OCI-LY7 (cell line): ENCODE measurements at places on chromosomes 3 and 15.

DNA sequence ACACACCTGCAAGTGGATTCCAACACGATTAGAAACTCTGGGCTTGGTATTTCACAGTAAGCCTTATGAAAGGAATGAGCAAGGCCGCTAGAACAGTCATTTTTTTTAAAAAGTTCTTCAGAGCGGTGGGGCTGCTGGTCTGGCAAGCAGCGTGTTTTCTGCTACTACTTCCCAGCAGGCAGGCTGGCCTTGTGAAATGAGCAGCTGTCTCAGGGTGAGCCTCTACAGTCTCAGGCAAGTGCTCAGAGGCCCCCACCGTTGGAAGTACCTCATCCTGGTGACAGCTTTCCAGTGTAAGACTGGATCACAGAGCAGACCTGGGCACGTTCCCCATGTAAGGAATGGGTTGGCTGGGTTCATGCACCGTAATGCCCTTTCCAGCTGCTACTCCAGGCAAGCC, 119.2 kb downstream of the LRIG1 start:
- no peak for DNase-seq

DNA sequence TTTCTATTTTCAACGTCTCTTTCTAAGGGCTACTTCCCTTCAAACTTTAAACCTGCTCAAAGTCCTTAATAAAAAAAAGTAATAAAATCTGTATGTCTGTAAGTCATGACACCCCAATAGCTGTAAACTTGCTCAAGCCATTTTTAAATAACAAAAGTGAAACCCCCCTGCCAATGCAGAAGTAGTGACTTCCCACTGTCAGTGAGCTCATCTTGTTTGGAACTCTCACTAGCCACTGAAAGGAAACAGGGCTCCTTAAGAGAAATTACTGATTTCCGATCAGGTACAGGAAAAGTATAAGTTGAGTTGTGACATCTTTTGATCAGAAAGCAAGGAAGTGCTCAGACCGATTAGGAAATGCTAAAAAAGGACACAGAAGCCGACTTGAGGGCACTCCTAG, 27.6 kb upstream of the GPR171 start:
- peak; percentile 10 for DNase-seq

DNA sequence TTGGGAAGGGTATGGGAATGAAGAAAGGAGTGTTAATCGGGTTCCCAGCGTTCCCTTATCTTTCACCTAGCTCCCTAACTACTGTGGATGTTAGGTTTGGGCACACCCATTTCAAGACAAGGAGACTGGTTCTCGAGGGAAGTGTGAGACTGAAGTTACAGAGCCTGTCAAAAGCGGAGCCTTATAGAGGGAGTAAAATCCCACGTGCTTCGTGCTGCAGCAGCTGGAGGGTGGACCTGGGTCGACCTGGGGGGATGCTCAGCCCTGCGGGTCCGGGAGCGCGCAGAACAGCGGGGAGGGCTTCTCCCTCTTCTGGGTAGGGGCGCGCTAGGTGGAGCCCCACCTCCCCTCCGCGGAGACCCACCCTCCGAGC, 314 bp upstream of the TMED3 start:
- DNase-seq = peak; percentile 71

- DNase-seq = no peak
Measured at GRCh38 chr15:88745696-88746095, 57.5 kb upstream of the ACAN start.

DNA sequence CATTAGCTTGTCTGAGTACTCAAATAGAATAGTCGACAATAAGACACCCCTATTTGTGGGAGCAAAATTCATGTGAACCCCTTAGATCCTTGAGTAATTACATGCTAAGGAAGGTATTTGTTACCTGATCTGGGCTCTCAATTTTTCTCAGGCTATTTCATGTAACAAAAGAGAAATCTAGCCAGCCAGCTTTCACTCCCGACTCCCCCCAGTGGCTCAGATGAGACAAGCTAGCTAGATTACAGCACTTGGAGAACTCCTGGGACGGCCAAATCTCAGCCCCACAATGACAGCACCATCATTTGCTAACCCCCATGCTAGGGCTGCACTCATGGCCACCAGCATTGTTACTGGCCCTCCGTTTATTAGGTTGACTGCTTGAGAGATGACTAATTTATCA, 41.3 kb downstream of the GLDN start:
- DNase-seq = peak; percentile 12

DNA sequence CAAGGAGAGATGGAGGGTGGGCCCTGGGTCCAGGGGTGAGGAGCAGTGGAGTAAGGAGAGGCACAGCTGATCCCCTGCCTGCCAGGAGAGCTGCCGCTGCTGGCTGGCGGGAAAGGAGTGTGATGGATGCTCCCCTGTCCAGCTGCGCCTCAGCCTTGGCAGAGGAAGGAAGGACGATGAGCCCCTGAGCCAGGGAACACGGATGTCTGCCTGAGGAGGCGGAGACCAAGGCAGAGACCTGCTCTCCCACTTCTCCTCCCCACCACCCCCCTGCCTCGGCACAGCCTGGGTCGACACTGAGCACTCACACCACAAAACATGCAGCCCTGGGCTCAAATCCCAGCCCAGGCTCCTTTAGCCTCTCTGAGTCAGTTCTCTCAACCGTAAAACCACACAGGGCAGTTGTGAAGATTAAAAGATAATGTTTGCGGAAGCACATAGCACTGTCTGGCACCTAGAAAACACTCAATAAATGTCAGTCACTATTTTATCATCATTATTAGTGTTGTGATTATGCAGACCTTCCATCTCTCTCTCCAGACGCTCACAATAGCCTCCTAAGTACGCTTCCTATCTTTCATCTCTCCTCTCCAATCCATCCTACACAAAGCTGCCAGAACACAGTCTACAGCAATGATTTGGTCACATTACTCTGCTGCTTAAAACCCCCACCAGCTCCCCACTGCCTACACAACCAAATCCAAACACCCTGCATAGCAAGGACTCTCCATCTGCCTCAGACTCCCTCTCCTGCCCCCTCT, 52.2 kb downstream of the SEMA5B start:
- DNase-seq = peak; percentile 53

DNA sequence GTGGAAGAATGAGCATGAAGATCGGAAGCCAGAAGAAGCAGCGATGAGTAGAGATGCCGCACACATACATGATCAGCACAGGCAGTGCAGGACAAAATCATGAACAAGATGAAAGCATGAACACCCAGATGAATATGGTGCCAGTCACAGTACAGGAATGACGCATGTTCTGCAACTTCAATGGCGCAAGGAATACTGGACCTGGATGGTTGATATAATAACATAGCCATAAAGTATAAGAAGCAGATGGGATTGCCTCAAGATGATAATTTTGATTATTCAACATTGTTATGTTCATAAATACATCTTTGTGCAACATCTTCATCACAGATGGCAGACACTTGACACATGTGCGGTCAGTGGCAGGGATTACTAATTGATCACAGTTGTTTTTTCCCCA, 59.7 kb upstream of the SLCO3A1 start:
- DNase-seq = no peak

DNA sequence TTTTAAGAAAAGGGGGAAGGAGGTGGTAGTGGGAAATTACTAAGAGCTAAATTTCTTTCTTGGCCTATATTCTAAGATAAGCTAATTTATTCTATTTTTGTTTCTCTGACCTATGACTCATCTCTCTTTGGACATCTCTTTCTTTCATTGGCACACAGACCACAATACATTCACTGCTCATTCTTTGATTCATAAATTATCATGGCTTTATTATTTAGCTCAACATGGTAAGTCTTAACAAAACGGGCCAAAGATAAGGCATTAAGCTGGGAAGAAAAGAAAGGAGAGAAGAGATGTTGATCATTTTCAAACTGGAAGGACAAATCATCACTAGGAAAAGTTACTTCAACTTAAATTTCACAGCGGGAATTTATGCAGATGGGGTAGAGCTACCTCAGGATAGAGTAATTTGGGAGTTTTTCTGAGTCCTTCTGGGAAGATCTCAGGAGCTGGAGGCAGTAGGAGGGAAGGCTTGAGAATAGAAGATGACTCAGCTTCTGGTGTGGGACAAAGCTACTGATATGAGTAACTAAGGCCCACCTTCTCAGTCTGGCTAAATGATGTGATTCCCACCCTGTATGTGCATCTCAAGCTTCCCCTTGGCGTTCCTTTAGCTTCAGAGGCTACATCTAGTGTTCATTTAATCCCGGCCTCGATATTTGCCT, 7.5 kb upstream of the ALCAM start:
- no peak for DNase-seq

DNA sequence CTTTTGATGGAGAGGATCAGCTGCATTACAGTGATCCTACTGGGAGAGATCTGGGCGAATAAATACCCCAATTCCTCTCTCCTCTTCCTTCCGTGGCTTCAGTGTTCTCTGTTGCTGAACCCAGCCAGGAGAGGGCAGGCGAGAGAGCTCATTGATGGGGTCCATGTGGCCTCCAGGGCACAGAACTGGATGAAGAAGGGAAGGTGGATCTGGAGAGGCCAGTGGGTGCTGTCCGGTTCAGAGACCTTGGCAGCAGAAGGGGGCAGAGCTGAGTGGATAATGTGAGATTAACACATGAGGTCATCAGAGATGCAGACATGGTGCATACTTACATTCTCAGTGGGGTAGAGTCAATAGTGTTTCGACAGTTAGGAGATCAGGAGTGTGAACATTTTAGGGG, 193.6 kb downstream of the CLSTN2 start:
- peak; percentile 35 for DNase-seq

DNA sequence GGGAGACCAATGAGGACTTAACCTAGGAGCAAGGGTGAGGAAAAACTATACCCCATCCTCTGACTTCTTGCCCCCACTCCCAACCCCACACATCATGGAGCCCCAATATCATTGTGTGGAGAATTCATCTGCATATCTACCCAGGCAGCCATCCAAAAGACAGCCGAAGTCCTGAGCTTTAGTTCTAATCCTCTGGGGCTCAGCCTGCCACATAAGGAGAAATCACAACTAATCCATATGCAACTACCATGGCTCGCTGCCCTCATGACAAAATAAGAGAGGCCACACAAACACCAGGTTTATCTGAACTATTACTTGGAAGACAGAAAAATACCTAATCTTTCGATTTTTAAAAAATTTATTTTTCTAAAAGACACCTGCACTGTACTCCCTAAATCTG, 17.7 kb downstream of the HEXA start:
- DNase-seq = no peak
